ENCODE measurements at places on chromosomes 7 and 10.

DNA sequence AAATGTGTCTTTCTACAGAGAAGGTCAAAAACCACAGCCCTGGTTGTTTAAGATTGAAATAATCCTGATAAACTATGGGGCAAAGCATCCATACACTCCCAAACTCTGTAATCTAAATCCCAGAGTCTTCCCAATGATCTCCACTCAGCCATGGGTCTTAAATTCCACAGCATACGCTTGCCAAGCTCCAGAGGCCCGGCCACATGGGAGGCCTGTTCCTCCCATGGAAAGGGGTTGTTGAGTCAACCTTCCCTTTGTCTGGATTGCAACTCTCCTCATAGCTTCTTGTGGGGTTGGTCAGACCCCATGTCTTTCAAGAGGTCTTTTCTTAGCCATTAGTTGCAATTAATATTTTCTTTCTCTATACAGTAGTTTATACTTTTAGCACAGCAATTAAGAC is 718 bp upstream of the STEAP4 start:
- DNase-seq, result no peak

GRCh38 chr10:30769361-30769760 is 139.8 kb upstream of the LYZL2 start:
- DNase-seq, result no peak

DNA sequence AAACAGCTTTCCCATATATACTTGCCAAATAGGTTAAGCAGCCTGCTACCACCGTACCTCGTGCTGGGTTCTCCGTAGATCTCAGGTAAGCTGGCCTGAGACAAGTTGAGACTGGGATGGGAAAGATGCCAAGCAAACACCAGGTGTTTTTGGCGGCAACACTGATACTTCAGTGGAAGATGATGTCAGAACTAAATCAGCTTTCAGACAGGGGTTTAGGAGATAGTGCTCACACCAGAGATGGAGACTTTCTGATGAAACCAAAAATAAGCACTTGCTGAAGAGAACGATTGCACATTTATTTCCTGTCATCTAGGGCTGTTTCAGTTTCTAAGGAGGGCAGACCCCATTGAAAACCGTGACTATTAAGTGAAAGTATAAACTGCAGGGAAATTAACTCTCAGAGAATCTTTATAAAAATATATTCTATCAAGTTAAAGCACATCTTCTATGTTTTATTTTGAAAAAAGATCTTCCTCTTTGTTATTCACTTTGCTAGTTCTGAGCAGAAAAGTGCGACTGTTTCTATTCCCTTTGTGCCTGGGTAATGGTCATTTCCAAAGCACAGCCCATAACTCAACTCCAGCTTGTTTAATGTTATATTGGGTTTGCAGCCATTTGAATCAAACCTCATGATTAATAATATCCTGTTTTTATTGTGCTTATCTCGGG is 149.9 kb downstream of the CPED1 start:
- no peak for DNase-seq

- no peak for DNase-seq
Observed at GRCh38 chr10:107577221-107577620, 412.7 kb upstream of the SORCS1 start.

- no peak for DNase-seq
Observed at GRCh38 chr10:75803121-75803520, 371.7 kb downstream of the LRMDA start.

DNA sequence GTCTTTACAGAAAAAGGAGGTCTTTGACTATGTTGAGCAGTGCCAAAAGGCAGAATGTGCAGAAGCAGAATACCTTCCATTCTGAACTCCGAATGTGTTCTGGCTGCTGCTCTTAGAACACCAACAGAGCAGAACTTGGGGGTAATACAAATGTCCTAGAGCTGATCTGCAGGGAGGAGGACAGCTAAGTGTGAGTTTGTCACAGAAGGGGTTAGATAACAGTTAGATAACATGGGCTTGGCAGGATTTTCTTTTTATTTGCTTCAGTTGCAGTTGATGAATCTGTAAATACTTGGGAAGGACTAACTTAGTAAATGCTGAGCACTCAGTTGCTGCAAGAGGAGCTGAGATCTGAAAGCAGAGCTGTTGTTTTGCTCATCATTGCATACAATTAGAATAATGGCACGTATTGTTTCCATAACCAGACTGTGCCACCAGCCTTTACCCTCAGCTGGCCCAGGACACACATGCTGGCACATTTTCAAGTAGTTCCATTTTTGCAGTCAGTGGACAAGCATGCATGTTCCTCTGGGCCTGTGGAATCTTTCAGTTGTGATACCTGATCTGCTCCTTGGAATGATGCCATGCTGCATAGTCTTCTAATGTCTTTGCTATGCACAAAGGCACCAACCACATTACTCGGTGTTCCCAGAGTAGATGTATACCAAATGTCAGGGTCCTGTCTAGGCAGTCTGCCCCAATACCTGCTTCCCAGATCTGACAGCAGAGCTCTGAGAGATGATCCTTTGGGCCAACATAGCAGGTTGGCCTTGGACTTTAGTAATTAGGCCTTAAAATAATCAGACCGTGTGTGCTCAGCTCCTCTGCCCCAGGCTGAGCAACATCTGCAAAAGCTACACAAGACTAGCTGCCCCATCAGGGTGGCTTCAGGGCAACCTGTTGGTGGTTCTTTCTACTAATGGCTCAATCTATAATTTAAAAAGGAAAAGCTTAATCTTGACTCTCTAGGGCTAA is 55.7 kb downstream of the GSDME start:
- no peak for DNase-seq

GRCh38 chr7:636396-636795 is 90.1 kb upstream of the DNAAF5 start:
- no peak for DNase-seq

GRCh38 chr7:91242097-91242844 is 22.0 kb upstream of the FZD1 start:
- no peak for DNase-seq

GRCh38 chr7:55557666-55558188 is 14.6 kb downstream of the VOPP1 start:
- no peak for DNase-seq

- no peak for DNase-seq
Observed at GRCh38 chr10:59006511-59007306, 169.7 kb upstream of the PHYHIPL start.

- no peak for DNase-seq
Observed at GRCh38 chr7:51847461-51848134, 531.0 kb upstream of the COBL start.

GRCh38 chr10:93993414-93993781 is 333 bp upstream of the PLCE1 start:
- DNase-seq, result no peak

DNA sequence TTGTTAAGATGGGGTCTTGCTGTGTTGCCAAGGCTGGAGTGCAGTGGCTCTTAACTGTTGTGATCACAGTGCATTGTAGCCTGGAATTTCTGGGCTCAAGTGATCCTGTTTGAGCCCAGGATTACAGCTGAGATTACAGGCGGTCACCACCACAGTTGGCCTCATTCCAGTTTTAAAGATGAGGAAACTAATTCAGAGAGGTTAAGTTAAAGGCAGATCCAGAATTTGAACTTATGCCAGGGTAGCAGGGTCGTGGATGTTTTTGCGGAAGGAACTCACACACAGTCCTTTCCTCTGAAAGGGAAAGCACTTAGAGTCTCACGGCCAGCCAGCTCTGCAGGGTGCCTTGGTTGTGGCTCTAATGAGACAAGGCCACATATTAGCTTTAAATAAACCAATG is 84.7 kb downstream of the MMRN2 start:
- no peak for DNase-seq

- DNase-seq, result no peak
Observed at GRCh38 chr10:52740913-52741675, 31.5 kb downstream of the MBL2 start.

DNA sequence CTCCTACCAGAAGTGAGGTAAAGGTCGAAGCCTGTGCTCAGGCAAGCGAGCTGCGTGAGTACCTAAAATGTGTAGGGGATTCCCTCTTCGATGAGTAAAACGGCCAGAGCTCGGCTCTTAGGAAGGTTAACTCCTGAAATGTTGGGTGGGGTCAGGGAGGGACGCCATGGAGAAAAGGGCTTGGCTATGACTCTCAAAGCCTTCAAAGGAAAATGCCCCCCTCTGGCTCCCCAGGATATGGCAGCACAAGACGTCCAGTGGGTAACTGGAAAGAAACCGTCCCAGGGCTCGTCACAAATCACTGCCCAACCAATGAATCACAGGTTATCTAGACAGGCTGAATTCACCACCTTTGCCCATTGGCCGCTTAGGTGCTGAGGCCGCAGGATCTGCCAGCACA is 58.0 kb downstream of the CALML3 start:
- DNase-seq, result no peak

- DNase-seq, result no peak
Observed at GRCh38 chr7:7641129-7641663, 644 bp downstream of the UMAD1 start.

DNA sequence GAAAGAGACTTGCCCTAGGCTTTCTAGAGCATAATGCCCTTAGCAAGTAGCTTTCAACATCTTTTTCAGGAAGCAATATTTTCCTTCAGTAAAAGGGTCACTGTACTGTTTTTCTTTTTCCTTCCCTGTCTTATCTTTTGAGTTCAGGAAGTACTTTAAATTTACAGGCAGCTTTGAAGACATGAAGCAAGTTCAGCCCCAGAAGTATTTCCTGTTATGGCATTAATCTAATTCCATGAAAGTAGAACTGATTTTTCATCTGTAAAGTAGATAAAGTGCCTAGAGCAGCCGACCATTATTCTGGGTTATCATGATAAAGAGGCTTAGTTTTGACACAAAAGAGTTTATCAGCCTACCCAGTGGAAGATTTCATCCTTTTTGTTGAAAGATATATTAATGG is 288.2 kb downstream of the ADK start:
- DNase-seq, result no peak

- DNase-seq, result peak; percentile 24
Observed at GRCh38 chr7:157339777-157340677, 3.2 kb downstream of the DNAJB6 start.

DNA sequence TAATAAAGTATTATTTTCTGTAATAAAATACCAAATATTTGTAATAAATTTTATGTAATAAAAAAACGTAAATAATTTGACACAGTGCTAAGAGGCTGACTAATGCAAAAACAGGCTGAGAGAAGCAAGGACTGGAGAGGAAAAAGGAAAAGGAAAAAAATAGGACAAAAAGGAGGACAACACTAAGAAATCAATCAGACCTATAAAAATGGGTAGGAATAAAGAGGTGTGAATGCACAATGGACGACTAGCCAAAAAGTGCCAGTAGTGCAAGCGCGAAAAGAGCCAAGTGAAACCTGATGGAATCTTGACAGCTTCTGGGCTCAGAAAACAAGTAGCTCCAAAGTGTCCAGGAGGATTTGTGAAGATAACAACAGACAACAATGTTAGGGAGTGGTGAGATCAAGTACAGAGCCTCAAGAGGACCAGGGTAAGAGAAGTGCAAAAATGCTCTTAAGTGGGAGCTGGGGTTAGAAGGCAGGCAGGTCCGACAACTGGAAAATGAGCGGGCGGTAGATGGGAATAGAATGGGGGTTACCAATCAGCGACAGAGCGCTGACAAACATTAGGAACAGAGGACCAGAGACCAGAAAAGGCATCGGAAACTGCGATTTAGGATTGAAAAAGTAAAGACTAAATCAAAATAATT is 1.2 kb downstream of the BRAF start:
- no peak for DNase-seq

GRCh38 chr10:9898633-9899395 is 1118.9 kb upstream of the CELF2 start:
- no peak for DNase-seq

DNA sequence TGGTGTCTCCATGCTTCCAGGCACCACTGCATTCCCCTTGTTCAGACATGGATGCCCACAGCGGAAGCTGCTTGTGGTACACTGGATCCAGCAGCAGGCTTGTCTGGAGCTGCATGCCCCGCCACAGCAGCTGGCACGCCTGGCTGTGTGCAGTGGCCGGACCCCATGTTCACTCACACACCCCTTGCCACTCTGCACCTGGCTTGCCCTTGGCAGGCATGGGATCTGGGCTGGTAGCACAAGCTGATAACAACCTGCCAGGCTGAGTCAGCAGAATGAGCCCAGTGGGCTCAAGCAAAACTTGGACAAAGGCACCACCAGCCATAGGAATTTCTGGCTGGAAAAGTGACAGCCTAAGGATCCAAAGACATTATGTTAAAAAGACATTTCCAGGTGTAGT is 91.8 kb upstream of the TMEM168 start:
- no peak for DNase-seq

GRCh38 chr7:88280801-88281200 is 25.9 kb downstream of the STEAP4 start:
- DNase-seq, result no peak

All from activated CD8-positive, alpha-beta memory T cell treated with anti-CD3 and anti-CD28 coated beads for 1 hour (primary cell).